Fibroblast of skin of abdomen (primary cell): ENCODE measurements at places on chromosomes 7 and 10.

GRCh38 chr10:28090506-28090905, 91.6 kb upstream of the ODAD2 start:
- no peak for DNase-seq

- DNase-seq, result no peak
These were observed 656.6 kb downstream of the INHBA start for GRCh38 chr7:41046221-41046761.

- no peak for DNase-seq
These were observed 32.5 kb downstream of the TRUB1 start for GRCh38 chr10:114970515-114970914.

DNA sequence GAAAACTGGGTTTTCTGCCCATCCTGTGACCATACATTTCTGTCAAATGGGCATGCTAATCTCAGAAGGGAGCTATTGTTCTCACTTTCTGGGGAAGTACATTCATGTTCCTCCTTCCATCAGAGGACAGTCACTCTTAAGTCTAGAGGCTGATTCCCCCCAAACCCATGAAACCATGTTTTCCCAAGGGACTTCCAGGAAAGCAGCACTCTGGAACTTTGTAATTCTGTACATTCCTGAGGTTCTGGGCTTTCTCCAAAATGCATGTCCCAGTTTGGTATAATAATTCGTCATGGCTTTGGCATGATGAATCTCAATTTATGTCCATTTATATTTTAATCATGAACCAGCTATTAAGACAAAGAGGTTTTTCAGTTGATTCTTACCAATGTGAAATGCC, 688.1 kb downstream of the LRMDA start:
- DNase-seq, result peak; percentile 93

DNA sequence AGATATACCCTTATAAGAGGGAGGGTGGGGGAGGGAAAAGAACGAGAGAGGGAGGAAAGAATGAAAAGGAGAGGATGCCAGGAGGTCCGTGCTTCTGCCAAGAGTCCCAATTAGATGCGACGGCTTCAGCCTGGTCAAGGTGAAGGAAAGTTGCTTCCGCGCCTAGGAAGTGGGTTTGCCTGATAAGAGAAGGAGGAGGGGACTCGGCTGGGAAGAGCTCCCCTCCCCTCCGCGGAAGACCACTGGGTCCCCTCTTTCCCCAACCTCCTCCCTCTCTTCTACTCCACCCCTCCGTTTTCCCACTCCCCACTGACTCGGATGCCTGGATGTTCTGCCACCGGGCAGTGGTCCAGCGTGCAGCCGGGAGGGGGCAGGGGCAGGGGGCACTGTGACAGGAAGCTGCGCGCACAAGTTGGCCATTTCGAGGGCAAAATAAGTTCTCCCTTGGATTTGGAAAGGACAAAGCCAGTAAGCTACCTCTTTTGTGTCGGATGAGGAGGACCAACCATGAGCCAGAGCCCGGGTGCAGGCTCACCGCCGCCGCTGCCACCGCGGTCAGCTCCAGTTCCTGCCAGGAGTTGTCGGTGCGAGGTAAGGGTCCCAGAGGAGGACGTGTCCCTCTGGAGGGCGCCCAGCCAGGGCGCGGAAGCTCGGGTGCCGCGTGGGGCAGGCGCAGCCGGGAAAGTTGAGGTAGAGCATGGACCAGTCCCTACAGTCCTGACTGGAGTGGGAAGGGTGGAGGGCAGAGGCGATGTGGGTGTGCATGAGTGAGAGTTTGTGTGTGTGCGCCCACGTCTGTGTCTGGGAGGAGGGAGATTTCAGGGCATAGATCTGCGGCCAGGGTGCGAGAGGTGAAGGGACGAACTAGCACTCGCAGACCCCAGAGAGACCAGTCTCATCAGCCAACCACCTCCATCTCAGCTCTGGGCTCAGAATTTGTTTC, 844 bp downstream of the GRM3 start:
- DNase-seq, result no peak

DNA sequence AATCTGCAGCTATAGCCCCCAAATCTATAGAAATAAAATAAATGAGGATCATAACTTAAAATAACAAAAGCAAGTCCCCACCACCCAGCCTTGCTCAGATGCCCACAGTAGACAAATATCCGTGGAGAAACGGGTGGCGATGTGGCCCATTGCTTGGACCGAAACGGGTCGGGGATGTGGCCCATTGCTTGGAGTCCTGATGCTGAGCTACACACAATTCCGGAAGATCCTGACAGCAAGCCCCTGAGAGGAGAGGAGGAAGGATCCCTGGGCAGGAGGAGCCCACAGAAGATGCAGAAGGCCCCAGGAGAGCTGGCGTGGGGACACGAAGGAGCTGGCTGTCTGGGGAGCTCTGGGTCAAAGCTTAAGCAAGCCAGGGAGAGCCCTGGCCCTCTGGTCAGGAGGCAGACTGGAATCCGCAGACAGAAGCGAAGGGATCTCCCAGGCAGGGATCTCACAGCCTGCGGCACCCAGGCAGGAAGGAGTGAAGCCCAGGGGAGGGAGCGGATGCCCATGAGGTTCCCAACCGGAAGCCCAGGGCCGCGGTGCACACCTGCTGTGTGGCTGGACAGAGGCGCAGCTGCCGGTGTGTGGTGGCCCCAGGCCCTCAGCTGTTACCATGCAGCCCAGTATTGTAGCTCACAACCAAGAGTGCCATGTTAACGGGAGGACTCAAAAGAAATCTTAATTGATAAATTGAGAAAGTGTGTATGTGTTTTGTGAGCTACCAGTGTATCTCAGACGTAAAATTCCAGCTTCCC, 138.8 kb downstream of the ADARB2 start:
- DNase-seq, result no peak

GRCh38 chr7:19491821-19492452, 216.9 kb downstream of the POLR1F start:
- DNase-seq, result peak; percentile 25

GRCh38 chr10:74842301-74842954, 16.0 kb downstream of the KAT6B start:
- DNase-seq, result no peak

DNA sequence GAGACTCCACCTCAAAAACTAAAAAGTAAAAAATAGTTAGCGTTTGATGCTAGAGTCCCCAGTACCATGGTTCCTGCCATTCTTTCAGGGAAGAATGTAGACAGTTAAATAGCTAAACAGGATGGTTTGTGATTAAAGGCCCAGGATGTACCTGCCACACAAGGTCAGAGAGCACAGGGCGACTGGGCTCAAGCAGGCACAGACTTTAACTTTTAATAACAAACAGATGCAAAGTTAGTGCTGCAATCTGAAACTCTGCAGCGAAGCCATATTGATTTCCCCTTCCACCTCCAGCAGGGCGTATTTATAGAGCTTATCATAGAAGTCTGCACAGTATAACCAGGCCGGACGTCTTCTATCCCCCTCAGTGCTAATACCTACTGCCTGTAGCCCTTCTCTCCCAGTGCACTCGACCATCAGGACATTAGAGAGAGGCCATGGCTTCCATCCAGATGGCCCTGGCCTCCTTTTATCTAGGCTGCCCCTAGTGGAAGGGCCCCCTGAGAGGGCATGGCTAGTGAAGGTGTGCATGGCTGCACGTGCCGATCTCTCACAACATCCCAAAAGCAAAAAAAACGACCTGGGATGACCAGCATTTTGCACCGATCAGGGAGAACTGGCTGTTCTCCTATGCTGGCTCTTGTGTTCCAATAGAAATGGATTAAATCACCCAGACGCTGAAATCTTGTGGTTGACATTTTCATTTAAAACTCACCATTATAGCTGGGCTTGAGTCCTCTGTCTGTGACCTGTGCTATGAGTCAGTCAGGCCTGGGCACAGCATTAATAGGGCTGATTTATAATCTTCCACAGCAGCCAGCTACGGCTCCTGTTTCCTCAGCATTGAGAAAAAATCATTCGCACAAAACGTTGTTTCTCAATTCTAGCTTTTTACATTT, 7.6 kb upstream of the BAG3 start:
- peak; percentile 56 for DNase-seq

- no peak for DNase-seq
These were observed 260.9 kb upstream of the PLPP4 start for GRCh38 chr10:120195984-120196712.

GRCh38 chr10:128070161-128070560, 56.1 kb downstream of the MKI67 start:
- no peak for DNase-seq

GRCh38 chr7:23024454-23024853, 10.5 kb upstream of the HYCC1 start:
- DNase-seq, result no peak
